EL (cell line): ENCODE measurements at places on chromosomes 11 and 22.

DNA sequence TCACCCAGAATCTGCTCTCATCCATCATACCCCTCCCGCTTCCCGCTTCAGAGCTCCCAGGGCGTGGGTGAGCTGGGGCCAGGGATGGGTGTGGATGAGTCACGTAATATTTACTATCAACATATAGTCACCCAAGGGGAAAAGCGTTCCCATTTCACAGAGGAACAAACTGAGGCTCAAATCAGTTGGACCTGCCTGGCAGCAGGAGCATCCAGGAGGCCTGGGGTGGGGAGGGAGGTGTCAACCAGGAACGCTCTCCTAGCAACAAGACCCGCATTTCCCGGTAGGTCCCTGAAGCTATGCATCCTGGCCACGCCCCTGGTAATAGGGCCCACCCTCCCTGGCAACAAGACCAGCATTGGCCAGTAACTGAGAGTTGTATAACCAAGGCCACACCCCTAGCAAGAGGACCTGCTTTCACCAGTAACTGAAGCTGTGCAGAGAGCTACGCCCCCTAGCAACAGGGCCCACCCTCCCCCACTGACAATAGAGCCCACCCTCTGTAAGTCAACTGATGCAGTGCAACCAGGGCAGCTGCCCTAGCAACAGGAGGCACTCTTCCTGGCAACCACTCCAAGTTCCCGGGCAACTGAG lies 32.7 kb upstream of the TXNRD2 start:
- peak; percentile 48 for DNase-seq

DNA sequence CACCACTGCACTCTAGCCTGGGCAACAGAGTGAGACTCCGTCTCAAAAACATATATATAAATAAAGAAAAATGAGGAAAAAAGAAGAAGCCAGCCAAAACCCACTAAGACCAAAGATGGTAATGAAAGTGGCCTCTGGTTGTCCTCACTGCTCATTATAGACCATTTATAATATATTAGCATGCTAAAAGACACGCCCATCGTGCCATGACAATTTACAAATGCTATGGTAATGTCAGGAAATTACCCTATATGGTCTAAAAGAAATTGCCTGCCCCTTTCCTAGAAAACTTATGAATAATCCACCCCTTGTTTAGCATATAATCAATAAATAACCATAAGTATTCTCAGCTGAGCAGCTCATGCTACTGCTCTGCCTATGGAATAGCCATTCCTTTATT lies 16.1 kb upstream of the TMEM86A start:
- DNase-seq = no peak

DNA sequence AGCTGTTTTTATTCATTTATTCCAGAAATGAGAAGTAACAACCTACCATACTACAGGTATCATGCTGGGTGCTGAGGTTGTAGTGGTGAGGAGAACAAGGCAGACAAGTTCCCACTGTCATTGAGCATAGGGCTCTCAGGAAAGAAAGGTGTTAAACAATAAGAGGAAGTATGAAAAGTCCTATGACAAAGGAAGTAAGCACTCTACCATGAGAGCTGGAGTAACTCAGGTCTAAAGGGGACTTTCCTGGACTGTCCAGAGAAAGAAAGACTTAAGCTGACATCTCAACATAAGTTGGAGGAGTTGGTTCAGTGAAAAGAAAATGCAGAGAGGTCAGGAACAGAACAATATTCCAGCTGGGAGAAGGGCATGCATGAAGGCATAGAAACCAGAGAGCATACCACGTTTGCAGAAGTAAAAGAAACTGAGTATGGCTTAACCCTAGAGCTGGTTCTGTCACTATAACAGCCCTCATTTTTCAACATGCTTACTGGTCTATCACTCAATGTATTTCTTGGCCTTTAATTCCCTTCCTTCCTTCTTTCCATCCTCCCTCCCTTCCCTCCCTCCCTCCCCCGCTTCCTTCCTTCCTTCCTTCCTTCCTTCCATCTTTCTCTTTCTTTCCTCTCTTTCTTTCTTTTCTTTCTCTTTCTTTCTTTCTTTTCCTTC lies 137.8 kb upstream of the BDNF start:
- DNase-seq = no peak

- DNase-seq = peak; percentile 98
These were observed 90.4 kb upstream of the PARVA start for GRCh38 chr11:12287009-12287373.

GRCh38 chr22:46110215-46110614 lies 40.1 kb upstream of the PPARA start:
- no peak for DNase-seq

- no peak for DNase-seq
These were observed 66.2 kb downstream of the DHCR7 start for GRCh38 chr11:71381781-71382505.

DNA sequence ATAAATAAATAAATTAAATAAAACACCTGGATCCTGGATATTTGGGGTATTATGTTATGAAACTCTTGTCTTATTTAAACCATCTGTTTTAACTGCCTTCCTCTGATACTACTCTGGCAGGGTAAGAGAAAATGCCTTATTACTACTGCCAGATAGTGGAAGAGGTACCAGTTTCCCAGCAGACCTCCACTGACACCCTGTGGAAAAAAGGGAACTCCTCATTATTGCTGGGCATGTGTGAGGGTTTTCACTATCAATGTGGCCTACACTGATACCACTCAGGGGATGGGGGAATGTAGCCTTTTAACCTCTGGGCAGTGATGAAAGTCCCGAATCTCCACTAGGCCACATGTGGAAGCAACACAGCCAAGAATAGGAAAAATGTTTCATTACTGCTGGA lies 121.0 kb downstream of the LUZP2 start:
- no peak for DNase-seq

DNA sequence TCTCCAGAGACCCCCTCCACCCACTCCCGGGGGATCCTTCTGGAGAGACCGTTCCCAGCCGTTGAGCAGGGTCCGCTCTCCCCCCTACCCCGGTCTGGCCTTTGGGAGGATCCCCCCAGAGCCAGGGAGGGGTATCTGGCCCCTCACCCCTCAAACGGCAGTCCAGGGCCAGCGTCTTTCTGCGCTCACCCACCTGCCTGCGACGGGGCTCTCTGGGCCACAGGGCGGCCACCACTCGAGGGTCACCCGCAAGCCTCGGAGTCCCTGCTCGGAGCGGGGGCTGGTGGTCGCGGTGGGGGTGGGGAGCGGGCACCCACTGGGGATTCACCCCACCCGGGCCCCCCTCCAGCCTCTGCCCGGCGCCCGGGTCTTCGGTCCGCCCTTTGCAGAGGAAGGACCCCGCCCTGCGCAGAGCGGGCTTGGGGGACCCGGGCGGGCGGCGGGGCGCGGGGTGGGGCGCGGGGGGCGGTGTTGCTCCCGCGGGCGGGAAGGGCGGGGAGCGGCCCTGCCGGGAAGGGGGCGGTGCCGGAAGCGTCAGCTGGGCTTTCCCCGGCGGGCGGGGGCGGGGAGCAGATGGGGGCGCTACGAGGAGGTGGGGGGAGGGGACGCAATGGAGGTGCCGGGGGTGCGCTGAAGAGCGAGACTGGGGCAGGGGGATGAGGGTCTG lies 16.6 kb downstream of the CRELD2 start:
- peak; percentile 64 for DNase-seq

DNA sequence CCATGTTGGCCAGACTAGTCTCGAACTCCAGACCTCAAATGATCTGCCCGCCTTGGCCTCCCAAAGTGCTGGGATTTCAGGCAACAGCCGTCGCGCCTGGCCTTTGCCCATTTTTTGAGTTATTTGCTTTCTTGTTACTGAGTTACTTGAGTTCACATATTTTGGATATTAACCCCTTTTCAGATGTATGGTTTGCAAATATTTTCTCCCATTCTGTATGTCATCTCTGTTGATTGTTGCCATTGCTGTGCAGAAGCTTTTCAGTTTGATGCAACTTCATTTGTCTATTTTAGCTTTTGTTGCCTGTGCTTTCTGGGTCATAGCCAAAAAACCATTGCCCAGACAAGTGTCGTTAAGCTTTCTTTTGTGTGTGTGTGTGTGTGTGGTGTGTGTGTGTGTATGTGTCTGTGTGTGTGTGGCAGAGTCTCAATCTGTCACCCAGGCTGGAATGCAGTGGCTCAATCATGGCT lies 6.8 kb downstream of the TSGA10IP start:
- DNase-seq = no peak

GRCh38 chr11:117823946-117824420 lies 561 bp downstream of the FXYD2 start:
- DNase-seq = no peak

DNA sequence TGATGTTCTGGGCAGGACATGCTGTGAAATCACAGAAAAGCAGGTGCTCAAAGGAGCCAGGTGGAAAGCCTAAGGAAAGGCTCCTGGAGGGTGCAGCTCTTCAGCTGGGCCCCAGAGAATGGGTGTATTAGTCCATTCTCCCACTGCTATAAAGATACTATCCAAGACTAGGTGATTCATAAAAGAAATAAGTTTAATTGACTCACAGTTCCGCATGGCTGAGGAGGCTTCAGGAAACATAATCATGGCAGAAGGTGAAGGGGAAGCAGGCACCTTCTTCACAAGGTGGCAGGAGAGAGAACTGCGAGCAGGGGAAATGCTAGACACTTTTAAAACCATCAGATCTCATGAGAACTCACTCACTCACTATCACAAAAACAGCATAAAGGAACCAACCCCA lies 43.1 kb upstream of the DEUP1 start:
- no peak for DNase-seq

- no peak for DNase-seq
These were observed 40.4 kb downstream of the SHISAL1 start for GRCh38 chr22:44272401-44272771.

DNA sequence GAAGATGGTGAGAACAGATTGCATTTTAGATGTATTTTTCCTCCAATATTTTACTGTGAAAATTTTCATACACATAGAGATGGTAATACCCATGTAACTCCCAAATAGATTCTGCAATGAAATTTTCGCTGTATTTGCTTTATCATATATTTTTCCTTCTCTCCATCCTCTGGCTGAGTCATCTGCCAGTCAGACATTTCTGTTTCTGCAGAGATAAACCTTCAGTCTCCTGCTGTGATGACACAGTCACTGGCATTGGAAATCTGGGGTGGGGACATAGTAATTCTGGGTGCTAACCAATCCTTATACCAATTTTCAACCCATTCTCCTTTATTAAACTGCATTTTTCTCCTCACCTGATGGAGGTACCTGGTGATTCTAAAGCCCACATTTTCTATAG lies 33.7 kb downstream of the SVIP start:
- no peak for DNase-seq

DNA sequence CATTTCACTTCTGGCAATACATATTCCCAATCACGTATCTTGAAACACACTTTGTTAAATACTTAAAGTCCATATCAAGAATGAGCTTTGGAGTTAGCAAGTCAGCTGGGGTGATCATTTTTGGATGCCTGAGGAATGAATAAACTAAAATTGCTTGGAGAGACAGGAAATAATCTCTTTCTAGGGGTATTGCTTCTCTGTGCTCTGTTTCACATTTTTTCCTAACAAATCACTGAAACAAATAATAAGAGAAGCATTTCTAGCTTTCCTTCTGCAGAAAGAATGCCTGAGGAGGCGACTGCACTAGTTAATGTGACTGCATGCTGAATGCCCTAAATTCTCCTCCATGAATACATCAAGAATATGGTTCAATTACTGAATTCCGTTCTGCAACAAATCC lies 541.4 kb upstream of the CCDC90B start:
- DNase-seq = peak; percentile 71

GRCh38 chr11:111676878-111677585 lies 74.8 kb downstream of the SIK2 start:
- peak; percentile 26 for DNase-seq

- DNase-seq = no peak
These were observed 63.2 kb downstream of the PPP6R3 start for GRCh38 chr11:68523743-68524142.

DNA sequence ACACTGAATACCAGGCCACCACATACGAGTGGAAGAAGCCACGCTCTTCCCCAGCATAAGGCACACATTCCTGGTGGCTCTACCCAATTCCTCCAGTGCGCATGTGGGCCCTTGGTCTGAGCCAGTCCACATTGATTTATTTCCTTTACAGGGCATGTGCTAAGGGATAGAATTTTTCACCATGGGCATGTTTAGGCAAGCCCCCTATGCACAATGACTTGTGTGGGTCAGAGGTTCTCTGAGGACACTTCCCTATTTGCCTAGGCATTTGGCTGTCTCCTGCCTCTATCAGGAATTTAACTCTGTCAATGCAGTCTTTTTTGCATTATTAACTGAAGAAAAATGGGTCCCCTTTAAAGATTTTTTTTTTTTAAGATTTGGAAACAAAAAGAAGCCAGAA lies 718.1 kb downstream of the NTM start:
- no peak for DNase-seq

DNA sequence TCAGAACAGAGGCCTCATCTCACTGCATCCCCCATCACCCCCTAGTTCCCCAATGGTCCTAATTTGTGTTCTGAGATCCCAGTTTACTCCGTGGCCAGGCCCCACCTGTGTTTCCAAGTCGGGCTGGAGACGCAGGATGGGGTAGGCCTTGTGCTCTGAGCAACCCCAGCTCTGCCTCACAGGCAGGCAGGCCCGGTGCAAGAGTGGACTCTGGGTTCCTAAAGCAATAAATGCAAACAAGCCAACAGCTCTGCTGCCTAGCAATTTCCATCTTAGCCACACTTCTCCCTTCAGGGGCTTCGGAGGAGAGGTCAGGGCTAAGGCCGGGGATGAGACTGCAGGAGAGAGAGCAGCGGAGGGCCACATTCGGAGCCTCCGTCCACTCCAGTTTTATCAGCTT lies 2.5 kb upstream of the EPS8L2 start:
- DNase-seq = no peak

DNA sequence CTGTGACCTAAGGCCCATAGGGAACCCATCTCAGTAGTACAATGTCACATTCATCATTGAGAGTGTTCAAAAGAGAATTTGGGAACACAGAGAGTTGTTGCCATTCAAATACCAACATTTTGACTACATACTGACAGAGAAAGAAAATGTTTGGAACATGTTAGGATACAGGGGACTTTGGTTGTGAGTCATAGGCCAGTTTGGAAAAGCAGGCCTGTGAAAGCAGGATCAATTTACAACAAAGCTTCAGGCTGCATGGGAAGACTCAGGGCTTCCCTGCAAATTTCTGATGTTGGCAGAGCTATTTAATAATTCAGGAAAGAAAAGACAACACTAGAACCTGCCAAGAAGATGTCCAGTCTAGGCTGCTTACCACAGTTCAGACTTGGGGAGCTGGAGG lies 374 bp downstream of the NLRP10 start:
- DNase-seq = peak; percentile 77

GRCh38 chr11:36452236-36452940 lies 57.7 kb downstream of the TRAF6 start:
- no peak for DNase-seq

- DNase-seq = peak; percentile 15
These were observed 908 bp downstream of the PPME1 start for GRCh38 chr11:74171997-74172396.

GRCh38 chr11:115722711-115723110 lies 218.5 kb upstream of the CADM1 start:
- no peak for DNase-seq

- DNase-seq = no peak
These were observed 191.4 kb downstream of the DBX1 start for GRCh38 chr11:19968860-19969259.

DNA sequence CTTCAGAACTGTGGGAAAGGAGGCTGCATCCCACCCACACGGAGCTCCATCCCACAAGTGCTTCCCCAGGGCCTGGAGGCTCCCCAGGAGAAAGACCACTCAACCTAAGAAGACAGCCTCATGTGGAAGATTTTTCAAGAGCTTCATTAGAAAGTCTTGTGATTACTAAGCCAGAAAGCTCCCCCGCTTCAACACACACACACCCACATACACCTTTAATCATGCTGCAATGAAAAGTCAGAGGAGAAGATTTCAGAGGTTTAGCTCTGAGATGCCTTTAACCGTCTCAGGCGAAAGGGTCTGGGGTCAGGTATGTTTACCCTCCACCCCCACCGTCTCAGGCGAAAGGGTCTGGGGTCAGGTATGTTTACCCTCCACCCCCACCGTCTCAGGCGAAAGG lies 634.5 kb upstream of the B3GAT1 start:
- DNase-seq = no peak
